ENCODE measurements at places on chromosomes 12 and 14. TPM values are rescaled to one million over a fixed set of nuclear protein-coding genes. Genes with fewer than 3 reads are reported as not detected.
A peak's percentile ranks its signal among the peaks of the same experiment; 100 is the strongest.

DNA sequence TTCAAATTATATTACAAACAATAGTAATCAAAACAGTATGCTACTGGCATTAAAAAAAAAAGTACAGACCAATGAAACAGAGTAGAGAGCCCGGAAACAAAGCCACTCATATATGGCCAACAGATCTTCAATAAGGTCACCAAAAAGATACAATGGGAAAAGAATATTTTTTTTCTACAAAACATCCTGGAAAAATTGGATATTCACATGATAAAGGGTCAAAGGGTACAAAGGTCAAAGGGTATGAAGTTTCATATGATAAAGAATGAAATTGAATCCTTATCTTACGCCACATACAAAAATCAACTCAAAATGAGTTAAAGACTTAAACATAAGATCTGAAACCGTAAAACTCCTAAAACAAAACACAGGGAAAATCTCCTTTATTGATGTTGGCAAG is 168.5 kb upstream of the PELI2 start:
- no peak overlapping the region for H3K27ac ChIP-seq
- H3K36me3 ChIP-seq: no peaks in the 10 kb centered on the region
- no peak for DNase-seq

DNA sequence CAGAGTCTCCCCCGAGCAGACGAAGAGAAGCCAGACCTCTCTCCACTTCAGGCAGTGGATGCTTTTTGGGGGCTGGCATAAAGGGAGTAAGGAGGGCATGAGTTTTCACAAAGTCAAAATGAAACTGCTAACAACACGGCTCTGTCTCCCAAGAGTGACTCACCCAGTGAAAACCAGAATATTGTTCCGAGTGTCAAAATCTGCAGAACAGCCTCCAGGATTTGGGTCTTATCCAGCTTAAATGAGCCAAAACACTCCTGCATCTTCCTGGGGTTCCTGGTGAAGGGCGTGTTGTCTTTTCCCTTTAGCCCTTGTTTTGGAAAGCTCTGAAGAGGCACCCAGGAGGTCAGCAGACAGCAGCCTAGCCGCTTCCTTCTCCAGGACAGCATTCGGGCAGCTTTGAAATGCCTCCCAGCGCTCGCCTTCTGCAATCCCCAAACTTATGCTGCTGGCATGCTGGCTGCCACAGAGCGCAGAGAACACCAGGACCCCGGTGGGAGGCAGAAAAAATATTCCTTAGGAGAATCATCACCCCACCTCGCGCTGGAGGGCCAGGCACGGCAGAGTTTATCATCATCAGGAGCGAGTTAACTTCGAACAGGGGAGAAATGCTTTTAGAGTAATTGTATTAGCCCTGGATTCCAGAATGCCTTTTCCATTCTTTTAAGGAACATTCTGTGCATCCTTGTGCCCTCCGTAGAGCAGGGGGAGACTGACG is 117.7 kb upstream of the NCOR2 start:
- H3K4me1 ChIP-seq: peaks cover 66% of the 10 kb centered on the region
- H3K27ac ChIP-seq: peak overlapping the region; percentile 72
- H3K27me3 ChIP-seq: no peaks in the 10 kb centered on the region
- DNase-seq: no peak
- H3K36me3 ChIP-seq: no peaks in the 10 kb centered on the region

The PLEKHD1 gene
- not detected for total RNA-seq

The RFX4 gene
- not detected for total RNA-seq

The ETFBKMT gene
- 6.1 TPM for total RNA-seq

The ARHGDIB gene
- total RNA-seq: 124 TPM

Measured in heart left ventricle (tissue), 16 donors.